ENCODE measurements at places on chromosomes 5 and 9.

DNA sequence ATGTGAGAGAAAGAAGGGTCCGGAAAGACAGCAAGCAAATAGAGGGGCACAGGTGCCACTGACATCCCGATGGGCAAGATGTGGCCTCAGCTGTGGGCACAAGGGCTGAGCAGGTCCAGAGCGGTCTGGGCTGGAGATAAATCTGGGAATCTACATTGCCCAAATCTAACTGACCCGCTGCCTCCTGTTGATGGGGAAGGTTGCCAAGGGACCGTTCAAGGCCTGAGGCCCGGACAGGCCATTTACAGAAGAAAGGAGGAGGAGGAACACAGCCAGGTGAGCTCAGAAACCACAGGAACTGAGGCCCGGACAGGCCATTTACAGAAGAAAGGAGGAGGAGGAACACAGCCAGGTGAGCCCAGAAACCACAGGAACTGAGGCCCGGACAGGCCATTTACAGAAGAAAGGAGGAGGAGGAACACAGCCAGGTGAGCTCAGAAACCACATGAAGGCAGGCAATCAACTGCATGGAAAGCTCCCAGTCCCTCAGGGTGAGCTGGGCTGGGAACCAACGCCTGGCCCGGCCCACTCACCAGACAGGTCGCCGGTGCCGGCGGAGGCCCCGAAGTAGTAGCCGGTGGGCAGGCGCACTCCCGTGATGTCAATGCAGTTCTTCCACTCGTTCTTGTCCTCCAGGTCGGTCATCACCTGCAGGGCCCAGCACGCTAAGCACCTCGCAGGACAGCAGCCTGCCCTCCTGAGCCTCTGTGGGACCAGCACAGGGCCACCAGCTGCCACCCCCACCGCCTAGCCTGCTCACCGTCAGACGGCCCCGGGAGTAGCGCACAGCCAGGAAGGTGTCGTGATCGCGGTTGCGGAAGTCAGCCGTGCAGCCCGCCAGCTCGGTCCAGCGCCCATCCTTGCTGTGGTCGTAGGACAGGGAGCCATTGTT is 14.6 kb downstream of the LMAN2 start:
- DNase-seq: no peak

GRCh38 chr5:99320436-99320835 is 391.6 kb upstream of the CHD1 start:
- DNase-seq: no peak

DNA sequence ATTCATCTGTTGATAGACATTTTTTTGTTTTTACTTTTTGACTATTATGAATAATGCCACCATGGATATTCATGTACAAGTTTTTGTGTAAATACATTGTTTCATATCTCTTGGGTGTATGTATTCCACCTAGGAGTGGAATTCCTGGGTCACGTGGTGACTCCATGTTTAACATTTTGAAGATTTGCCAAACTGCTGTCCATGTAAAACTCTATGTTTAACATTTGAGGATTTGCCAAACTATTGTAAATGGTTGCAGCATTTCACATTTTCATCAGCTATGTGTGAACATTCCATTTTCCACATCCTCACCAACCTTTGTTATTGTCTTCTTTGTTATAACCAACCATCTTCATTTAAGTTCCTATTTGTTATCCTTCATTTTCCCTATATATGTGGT is 12.2 kb downstream of the TMEFF1 start:
- no peak for DNase-seq

DNA sequence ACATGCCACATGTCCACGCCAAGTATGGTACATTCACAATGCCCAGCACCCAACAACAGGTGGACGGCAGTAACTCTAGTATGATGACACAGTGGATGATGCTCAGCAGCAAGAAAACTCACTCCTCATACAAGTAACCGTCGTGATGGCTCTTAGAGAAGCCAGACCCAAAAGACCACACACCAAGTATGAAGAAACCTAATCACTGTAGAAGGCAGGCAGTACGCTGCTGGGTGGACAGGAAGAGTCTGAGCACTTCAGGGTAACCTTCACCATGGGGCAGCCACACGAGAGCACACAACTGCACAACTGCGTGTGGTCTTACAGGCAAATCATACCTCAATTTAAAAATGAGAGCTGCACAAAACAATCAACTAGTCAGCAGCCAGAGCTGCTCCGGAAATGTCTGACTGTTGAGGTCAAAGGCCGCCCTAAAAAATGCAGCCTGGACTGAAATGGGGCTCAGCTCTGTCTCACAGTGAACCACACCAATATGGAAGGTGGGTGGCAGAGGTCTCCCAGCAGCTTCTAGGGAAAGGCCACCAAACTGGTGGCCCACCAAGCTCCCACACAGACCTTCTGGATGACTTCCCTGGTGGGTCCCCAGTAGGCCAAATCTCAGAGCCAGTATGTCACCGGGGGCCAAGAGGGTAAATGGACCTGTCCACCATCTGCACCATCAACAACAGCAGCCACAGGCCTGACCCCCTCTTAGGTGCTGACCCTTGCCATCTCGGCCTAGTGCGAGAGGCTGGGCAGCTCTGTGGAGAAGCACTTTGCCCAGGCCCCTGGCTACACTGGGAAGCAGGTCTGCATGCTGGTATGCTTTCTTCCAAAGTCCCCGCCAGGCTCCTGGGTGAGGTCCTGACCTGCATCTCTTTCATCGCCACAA is 17.8 kb downstream of the BICD2 start:
- no peak for DNase-seq

DNA sequence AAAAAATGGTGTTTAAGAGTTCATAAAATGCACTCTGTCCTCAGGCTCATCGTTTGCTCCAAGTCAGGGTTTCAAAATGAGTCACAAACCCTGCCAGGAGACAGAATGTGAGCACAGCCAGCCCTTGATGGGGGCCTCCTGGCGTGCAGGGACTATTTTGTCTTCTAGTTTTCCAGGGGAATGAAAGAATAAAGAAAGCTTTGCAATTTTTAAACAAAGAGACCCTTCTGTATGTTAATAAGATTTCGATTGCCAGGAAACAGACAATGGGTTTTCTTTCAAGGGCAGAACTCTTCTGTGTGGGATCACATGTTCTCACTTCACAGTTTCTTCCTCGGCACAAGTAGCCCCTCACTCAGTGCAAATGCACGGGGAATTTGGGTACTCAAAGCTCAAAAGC is 121.4 kb upstream of the C6 start:
- no peak for DNase-seq

DNA sequence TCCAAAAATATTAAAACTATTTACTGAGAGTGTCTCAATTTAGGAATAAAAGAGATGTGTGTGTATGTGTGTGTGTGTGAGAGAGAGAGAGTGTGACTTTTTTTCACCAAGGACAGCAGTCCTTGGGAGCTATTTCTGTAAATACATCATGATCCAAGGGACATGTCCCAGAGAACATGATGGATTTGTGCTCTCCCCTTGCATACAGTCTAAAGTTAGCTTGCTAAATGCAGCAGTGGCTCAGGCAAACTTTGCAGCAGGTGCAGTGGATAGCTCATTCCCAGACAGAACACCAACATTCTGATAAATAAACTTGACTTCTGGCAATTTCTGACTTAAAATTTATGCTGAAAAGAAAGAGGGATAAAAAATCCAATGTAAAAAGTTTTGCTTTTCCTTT is 55.4 kb upstream of the SGCD start:
- no peak for DNase-seq

GRCh38 chr5:79842991-79843390 is 148.1 kb downstream of the MTX3 start:
- no peak for DNase-seq

DNA sequence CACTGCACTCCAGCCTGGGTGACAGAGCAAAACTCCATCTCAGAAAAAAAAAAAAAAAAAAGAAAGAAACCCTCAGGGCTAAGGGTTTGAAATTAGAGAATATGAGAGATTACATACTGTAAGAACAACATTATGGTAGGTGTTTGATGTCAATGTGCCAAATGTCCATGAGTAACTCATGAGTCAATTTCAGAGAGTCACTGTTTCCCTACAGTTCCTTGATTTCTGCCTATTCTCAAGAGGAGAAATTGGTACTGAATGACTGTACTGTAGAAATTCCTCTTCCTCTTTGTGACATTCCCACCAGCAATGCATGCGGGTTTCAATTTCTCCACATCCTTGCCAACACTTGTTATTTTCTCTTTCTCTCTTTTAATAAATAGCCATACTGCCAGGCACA is 35.2 kb downstream of the MARVELD2 start:
- no peak for DNase-seq

DNA sequence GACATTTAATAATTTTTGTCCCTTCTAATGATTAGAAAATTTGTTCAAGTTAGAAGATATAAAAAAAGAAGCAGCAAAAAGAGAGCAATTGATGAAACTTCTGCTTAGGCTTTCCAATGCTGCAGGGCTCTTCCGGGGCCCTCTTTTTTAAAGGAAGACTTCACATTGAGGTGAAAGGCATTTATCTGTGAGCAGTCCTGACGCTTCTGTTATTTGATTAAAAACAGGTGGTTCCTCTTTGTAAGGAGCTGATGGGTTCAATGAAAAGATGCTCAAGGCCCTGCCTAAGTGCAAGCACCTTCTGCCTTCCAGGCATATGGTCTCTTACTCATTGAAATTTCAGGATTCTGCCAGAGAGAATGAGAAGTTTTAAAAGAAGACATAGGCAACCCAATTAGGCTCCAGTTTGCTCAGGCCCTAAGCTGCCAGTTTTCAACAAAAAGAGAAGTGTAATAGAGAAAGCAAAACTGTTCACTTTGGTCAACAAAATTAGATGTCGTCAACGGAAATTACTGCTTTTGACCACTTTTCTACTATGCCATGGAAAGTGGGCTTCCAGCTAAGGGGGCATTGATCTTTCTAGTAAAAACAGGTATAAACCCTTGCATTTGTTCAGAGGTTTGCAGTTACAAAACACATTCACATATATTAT is 100.2 kb downstream of the INSYN2B start:
- no peak for DNase-seq

GRCh38 chr5:15263406-15263805 is 236.6 kb upstream of the FBXL7 start:
- DNase-seq: no peak

GRCh38 chr9:120711841-120712538 is 2.3 kb downstream of the MEGF9 start:
- no peak for DNase-seq

DNA sequence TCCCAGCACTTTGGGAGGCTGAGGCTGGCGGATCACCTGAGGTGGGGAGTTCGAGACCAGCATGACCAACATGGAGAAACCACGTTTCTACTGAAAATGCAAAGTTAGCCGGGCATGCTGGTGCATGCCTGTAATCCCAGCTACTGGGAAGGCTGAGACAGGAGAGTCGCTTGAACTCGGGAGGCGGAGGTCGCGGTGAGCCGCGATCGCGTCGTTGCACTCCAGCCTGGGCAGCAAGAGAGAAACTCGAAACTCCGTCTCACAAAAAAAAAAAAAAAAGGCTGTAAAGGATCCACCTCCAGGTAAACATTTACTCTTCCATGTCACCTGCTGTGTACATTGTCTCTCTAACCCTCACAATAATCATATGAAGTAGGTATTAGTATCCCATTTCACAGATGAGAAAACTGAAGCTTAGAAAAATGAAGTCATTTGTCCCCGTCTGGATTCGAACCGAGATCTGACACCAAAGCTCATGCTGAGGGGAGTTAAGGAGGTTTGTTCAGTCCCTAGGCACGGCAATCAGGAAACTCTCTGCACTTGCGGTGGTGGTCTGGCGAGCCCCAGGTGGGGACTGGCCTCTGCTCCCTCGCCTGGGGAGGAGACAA is 494 bp upstream of the DOCK2 start:
- no peak for DNase-seq

DNA sequence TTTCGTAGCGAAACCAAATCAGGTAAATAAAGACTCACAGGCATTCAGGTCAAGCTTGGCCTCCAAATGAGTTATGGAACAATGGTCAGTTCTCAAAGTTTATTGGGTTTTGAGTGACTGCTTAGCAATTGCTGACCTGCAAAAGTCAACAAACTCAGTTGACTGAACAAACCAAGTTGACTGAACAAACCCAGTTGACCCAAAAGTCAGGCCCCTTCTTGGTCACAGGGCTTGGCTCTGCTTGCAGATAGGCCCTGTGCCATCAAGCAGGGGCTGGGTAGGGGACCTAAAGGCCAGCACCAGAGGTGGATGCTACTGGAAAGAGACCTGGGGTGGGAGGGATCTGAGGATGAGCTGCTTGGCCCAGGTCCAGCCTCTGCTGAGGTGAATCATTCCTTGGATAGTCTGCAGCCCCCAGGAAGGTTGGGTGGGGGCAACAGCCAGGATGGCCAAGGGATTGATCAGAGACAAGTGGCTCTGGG is 64.6 kb downstream of the GADD45G start:
- DNase-seq: no peak

- no peak for DNase-seq
Observed at GRCh38 chr9:132040246-132040645, 39.4 kb downstream of the MED27 start.

GRCh38 chr5:6632324-6632887 is 438 bp downstream of the NSUN2 start:
- DNase-seq: no peak

DNA sequence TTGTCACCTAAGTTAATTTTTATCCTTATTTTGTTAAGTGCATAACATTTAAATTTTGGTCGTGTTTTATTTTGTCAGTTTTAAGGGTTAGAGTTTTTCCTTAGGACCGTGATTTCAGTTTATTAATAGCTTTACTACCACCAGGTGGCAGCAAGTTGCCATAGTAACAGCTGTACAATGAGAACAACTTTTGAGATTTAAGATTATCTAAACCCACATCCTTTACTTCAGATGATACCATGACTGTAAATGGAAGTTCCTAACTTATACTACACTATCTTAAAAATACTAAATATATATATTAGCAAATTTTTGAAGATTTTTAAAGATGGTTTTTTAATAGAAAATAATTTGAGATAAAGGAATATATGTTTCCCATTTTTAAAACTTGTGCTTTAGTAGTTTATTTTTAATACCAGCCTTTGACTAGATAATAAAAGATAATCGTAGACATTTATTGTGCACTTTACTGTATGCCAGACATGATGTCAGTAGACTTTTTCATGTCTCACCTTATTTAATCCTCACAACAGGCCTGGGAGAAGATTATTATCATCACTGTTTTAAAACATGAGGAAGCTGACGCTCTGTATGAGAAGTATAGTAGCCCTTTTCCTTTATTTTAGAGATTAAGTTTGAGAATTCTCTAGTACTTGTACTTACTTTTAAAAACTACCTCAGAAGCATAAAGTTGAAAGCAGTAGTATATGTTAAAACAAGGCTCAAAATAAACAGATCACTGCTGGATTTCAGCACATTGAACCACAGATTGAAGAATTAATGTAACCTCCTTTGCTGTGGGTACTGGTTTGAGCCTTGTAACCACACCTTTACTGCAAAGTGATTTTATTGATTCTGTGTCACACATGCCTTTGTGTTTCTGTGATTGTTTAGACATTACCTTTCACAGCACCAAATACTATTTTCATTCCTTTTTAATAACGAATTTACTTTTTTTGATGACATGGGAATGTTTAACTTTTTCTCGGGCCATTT is 27.5 kb downstream of the SREK1 start:
- DNase-seq: peak; percentile 19

DNA sequence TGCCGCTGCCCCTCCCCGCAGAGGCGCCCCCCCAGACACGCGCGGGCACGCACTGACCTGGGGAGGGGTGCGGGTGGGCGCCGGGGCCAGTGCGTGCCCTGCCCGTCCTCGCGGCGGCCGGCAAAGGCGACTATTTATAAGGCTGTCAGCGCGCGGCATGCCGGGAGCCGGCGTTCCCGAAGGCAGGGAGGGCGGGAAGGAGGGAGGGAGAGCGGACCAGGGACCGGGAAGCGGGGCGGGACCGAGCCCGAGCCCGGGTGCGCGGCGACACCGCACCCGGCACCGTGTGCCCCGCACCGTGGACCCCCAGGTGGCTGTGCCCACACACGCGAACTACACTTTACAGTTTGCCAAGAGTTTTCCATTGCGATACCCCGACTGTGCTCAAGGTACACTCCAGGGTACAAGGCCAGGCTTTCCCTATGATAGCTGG is at the start of gene AK1:
TSS of gene AK1 (minus strand) at position 110 of the 433 bp plus-strand sequence. CDS start 3,058 bp downstream, outside the sequence.
- no peak for DNase-seq

- no peak for DNase-seq
Observed at GRCh38 chr5:150489360-150490295, 18.3 kb upstream of the NDST1 start.

Measured in T-helper 2 cell (primary cell).